ENCODE measurements at places on chromosomes 2 and 18.

DNA sequence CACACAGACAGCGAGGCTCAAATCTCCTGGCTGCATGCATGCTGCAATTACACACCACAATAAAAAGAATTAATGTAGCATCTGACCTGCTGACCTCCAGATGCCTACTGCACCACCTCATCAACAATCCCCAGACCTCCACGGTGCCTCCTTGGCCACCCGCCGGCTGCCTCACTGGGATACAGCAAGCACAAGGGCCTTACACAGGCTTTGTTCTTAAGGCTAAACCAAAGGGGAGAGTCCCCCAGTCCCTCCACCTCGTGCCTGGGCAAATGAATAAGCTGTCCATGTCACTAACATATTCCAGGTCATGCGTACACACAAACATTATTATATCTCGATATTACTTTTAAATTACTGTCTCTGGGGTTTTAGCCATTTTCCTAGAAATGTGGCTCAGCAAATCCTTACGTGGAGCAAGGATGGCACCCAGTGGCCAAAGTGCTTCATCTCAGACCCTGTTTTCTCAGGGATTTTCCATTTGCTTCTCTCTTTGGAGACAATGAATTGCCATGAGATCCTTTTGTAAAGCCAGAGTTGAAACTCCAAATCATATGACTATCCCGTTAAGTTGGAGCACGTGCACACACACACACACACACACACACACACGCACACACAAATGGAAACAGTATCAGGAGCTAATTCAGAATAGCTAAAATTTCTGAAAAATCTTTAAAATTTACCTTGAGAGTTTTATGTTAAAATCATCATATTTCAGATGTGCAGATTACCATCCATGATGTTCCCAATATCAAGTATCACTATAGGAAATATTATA is 313.8 kb downstream of the PDE11A start:
- DNase-seq, result peak; percentile 31

DNA sequence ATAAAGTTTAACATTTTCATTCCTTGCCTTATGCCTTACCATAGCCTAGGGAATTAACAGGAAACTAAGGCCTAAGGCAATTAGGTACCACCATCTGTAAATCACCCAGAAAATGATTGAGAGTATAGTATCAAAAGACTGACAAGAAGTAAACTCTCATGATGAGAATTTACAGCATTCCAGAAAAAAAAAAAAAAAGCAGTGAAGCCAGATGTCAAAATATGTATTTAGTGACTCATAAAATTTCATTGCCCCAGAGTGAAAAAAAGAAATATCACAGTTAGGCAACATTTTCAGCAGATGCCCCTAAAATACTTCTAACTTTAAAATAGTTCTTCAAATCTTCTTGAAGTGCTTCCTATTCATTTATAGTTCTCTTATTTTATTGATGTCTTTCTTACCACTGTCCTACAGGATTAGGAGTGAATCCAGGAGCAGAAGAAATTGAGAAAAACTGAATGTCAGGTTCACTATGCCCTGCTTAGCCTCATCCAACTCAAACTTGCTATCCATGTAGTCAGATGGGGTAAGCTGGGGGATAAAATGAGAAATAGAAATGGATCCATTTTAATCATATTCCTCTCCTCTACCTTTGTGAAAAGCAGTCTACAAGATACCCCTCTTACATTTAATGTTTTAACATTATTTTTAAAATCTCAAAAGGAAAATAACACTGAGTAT is 57.3 kb upstream of the TANK start:
- no peak for DNase-seq

- no peak for DNase-seq
These were observed 76.7 kb downstream of the GFPT1 start for GRCh38 chr2:69310111-69311023.

DNA sequence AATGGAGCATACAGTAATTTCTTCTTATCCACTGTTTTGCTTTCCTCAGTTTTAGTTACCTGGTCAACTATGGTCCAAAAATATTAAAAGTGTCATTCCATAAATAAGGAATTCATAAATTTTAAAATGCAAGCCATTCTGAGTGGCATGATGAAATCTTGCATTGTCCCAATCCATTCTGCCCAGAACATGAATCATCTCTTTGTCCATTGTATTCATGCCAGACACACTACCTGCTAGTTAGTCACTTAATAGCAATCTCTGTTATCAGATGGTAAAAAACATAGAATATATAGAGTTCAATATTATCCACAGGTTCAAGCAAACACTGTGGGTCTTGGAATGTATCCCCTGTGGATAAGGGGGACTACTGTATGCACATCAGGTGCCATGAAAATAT is 872.2 kb upstream of the NXPH2 start:
- no peak for DNase-seq

DNA sequence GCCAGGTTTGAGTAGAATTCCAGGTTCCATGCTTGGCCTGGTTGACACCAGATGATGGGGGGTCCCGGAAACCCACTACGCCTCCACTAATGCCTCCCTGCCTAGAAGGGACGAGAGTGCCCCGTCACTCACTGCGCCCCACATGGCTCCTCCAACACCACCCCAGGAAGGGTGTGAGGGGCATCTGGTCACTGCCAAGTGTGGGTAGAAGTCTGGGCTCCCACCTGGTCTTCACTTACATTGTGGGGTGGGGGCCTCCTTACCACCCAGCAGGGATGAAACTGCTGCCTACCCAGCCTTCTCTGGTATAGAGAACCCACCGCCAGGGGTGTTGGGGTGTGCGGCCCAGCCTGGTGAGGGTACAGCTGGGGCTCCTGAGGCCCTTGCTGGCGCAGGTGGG is 65.2 kb upstream of the B3GNT7 start:
- DNase-seq, result no peak

GRCh38 chr2:5077479-5078089 is 614.6 kb upstream of the SOX11 start:
- DNase-seq, result no peak

- DNase-seq, result no peak
These were observed 154.2 kb downstream of the DCDC2C start for GRCh38 chr2:3857576-3857975.

Measured in DMS 273 treated with DMSO at 0.1 percent for 48 hours (cell line).